ENCODE measurements at places on chromosomes 5 and 9. TPM values are rescaled to one million over a fixed set of nuclear protein-coding genes. Genes with fewer than 3 reads are reported as not detected.

The RGS7BP gene
- polyA plus RNA-seq = 15.4 TPM

The FCN2 gene
- not detected for polyA plus RNA-seq

The POU5F2 gene
- 0.07 TPM for polyA plus RNA-seq

The IL12B gene
- polyA plus RNA-seq = not detected

The IL4 gene
- not detected for polyA plus RNA-seq

The LECT2 gene
- polyA plus RNA-seq = not detected

The CD14 gene
- polyA plus RNA-seq = 1.5 TPM

The DBH gene
- not detected for polyA plus RNA-seq

All from neural cell (in vitro differentiated cells).